ENCODE measurements at places on chromosomes 5 and 9.
A peak's percentile ranks its signal among the peaks of the same experiment; 100 is the strongest.

GRCh38 chr5:139738193-139739149 is 57.1 kb upstream of the PSD2 start:
- no peak for DNase-seq

DNA sequence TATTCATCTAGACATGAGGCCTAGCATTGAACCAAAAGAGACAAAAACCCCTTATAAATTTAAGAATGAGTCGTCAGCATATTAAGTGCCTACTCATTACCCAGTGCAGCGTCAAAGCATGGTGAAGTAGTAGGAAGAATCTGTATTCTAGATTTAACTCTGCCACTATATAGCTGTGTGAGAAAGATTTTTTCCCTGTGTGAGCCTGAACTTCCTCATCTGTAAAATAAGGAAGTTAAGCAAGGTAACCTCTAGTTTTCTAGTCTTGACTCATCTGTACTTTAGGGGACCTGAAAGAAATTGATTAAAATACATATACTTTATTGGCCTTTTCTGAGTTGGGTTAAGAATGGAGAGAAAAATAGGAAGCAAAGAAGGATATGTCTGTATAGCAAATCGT is 82.1 kb upstream of the RUSC2 start:
- DNase-seq, result no peak

DNA sequence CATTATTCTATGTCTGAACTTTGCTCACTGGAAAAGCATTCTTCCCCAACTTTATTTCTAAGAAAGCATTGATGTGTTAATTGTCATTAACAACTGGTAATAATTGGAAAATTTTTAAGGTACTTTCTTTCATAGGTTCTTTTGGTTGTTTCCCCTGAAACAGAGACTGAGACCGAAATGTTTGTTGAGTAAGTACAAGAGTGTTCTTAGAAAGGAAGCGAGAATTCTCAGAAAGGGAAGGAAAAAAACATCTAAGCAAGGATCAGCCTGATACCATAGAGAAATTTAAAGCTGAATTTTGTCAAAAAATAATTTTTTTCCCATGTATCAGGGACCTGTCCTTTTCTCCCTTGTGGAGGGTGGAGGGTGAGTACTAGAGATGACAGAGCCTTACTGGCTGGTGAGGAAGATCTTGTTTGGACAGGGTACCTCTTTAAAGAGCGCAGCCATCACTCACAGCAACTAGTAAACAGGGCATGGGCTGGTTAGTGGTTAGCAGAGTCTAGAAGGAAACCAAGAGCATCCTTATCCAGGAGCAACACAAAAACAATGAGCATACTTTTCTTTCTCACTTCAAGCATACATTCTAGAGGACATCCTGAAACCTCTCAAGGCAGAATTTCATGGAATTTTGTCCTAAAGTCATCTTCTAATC is 898.5 kb downstream of the DNAH5 start:
- no peak for DNase-seq

- DNase-seq, result no peak
Observed at GRCh38 chr5:74521401-74521800, 119.1 kb downstream of the ENC1 start.

- DNase-seq, result no peak
Observed at GRCh38 chr5:79931866-79932265, 59.2 kb downstream of the MTX3 start.

DNA sequence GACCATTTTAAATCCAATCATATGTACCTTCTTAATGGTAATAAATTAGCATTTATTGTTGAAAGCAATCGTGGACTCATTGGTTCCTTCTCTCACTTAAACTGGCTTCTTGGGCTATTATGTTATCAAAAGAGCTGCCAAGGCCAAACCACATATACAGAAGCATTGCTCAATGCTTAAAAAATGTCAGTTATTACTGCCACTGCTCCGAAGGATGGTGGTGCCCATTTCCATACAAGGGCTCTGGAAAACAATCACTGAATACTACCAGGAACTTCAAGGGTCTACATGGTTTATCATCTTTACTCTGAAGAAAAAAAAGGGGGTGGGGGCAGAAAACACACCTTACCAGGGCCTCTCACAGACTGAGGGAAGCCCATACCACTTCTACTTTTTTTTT is 104.3 kb downstream of the GNAQ start:
- DNase-seq, result peak; percentile 77

- DNase-seq, result no peak
Observed at GRCh38 chr5:168920019-168920810, 341.0 kb upstream of the PANK3 start.

GRCh38 chr5:13648822-13649221 is 295.7 kb downstream of the DNAH5 start:
- no peak for DNase-seq

- peak; percentile 98 for DNase-seq
Observed at GRCh38 chr5:132094393-132095076, 20.9 kb downstream of the CSF2 start.

DNA sequence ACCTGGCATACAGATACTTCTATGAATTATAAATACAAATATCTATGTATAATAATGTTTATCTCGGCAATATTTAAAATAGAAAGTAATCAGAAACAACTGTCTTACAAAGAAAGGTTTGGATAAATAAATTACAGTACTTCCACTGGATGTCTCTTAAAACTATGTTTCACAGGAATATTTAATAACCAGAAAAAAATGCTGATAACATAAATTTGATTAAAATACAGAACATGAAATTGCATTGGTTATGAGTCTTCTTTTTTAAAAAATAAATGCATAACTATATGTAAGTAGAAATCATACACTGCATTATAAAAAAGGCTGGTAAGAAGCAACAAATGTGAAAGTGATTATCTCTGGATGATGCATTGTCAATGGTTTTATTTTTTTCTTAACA is 126.0 kb downstream of the AGTPBP1 start:
- no peak for DNase-seq

DNA sequence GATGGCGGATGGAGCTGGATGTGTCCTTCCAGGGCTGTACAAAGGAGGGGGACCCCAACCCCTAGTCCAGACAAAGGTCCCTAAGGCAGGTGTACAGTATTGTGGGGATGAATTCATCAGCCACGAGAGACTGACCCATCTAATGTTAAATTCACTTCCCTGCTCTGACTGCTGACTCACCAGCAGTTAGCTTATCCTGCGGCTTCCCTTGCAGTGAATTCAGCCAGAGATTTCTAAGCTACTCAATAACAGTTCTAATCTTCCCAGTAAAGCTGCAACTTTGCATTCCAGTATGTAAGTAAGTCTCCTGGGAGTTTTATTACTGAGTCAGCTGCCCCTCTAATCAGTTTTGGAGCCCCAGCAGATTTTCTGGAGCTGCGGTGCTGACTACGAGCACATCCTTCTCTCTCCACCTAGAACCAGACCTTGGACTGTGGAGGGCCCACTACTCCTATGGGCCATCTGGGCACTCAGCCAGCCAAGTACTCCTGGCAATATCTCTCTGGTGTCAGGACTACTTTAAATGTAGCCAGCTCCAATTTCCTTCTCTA is 16.1 kb downstream of the B4GALT1 start:
- peak; percentile 98 for DNase-seq

GRCh38 chr9:137879052-137879451 is 1.5 kb downstream of the CACNA1B start:
- DNase-seq, result no peak

GRCh38 chr5:10620346-10620745 is 56.5 kb downstream of the ANKRD33B start:
- no peak for DNase-seq

- DNase-seq, result peak; percentile 7
Observed at GRCh38 chr9:132461971-132462370, 52.0 kb downstream of the CFAP77 start.

DNA sequence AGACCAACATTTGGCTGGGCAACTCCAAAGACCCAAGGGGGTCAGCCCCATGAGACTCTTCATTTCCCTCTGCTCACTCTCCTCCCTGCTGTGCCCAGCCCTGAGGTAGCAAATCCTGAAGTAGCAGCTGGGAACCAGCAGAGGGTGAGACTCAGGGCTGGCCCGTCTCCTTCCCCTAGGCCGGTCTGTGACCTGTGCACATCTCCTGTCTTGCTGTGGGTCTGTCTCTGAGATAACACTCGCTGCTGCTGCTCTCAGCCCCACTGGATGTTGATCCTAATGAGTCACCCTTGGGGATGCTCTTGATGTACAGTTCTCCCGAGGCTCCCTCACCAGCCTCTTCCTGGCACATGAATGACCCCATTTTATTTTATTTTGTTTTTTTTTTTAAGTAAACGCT is 7.3 kb upstream of the OR2V1 start:
- peak; percentile 16 for DNase-seq

- no peak for DNase-seq
Observed at GRCh38 chr9:121732886-121733285, 81.5 kb downstream of the DAB2IP start.

DNA sequence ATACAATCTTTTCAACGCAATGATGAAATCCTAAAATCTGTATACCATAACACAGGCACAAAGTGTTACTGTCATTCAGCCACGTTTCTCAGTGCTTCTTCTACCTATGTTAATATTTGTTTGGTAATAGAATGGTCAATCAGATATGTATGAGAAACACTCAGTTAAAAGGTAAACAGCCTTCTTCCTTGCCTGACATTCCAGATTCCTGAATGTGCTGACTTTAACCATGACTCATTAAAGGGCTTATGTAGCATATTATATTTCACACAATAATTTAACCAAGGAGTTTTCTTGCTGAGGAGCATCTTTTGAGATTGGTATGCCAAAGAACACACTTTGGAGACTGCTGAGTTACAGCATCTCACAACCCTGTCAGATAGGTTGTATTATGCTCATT is 187.6 kb downstream of the CETN3 start:
- peak; percentile 83 for DNase-seq

GRCh38 chr9:36928670-36929349 is 105.3 kb downstream of the PAX5 start:
- DNase-seq, result peak; percentile 69

- no peak for DNase-seq
Observed at GRCh38 chr5:178982941-178983340, 12.2 kb downstream of the GRM6 start.

- DNase-seq, result no peak
Observed at GRCh38 chr5:59772757-59773156, 120.8 kb downstream of the PDE4D start.

DNA sequence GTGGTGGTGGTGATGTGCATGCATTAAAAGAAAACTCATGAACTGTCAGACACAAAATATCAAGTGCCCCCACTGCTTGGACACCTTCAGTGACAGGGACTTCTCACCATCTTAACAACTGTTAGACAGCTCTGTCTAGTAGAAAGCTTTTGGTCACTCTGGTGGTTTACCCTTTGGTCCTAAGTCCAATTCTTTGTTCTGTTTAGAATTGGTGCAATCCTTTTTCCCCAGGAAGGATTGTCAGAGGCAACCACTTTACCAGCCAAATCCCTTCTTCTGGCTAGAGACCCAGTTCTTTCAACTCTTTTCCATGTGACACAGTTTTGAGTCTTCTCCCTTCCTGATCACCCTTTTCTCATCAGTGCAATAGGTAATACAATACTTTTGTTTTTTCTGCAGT is 140.2 kb downstream of the SEC61B start:
- no peak for DNase-seq

- no peak for DNase-seq
Observed at GRCh38 chr5:32538031-32538547, 47.3 kb upstream of the SUB1 start.

- peak; percentile 3 for DNase-seq
Observed at GRCh38 chr9:11039006-11039405, 426.2 kb upstream of the PTPRD start.

DNA sequence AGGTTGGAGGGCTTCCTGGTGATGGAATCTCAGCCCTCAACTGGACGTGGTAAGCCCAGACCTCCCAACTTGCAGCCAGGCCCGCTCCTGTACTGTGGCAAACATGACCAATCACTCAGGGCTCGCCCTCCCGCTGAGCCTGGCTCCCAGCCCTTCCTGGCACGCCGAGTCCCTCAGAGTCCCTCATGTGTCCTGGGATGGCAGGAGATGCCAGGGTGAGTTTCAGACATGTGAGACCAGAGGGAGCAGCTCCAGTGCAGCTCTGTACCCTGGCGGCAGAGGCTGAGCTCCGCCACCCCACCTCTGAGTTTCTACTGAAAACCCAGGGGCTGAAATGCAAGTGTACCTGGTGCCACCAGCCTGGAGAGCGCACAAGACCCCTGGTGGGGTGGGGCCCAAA is 42.0 kb upstream of the RXRA start:
- no peak for DNase-seq

GRCh38 chr5:98929710-98930298 is 997 bp upstream of the CHD1 start:
- DNase-seq, result no peak

GRCh38 chr5:171288066-171288465 is 21.0 kb upstream of the TLX3 start:
- no peak for DNase-seq

- no peak for DNase-seq
Observed at GRCh38 chr5:169413416-169413815, 112.5 kb upstream of the SLIT3 start.

GRCh38 chr9:36847781-36848673 is 186.0 kb downstream of the PAX5 start:
- DNase-seq, result no peak

GRCh38 chr5:136133922-136134379 is 1.3 kb downstream of the SMAD5 start:
- DNase-seq, result no peak

DNA sequence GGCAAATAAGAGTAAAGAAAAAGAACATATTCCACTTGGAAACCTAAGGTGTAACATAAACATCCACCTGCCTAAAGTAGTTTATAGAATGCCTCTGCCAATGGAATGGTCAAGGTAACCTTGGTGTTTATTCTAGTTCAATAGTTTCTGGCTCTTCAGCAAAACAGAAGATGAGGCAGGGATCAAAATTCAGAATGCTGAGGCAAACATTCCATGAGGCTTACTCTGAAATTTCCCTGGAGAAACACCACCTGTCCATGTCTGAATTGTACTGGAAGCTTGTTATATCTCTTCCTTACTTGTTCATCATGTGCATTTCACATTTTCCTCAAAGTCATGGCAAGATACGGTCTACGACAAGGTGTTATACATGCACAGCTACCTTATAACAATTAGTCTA is 1862.4 kb upstream of the ACO1 start:
- no peak for DNase-seq

DNA sequence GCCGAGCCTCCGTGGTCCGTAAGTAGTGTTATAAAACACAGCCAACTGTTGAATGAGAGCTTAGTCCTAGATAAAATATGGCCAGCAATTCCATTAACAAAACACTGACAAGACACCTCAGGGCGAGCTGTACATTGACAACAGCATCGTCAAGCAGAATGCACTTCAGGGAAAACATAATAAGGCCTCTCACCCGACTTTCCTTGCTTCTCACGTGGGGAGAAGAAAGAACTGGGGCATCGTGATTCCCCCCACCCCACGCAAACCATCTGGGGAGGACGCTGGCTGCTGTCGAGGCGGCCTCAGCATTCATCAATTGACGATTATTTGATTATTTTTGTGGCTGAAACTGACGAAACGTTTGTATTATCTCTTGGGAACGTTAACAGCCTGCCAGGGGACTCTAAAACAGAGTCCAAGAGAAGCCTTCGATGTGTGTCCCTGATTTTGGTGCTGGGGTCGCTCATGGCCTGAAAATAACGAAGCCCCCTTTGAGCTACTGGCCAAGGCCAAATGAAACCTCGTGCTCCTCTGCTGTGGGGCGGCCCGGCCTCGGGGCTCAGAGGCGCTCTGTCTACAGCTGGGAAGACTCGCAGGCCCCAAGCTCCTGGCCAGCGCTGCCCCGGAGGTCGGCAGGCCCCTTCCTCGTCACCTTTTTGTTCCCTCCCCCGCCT is 464 bp downstream of the GDF9 start:
- DNase-seq, result no peak
